Ovary (tissue), 10 donors: ENCODE measurements at places on chromosomes 4 and X.

DNA sequence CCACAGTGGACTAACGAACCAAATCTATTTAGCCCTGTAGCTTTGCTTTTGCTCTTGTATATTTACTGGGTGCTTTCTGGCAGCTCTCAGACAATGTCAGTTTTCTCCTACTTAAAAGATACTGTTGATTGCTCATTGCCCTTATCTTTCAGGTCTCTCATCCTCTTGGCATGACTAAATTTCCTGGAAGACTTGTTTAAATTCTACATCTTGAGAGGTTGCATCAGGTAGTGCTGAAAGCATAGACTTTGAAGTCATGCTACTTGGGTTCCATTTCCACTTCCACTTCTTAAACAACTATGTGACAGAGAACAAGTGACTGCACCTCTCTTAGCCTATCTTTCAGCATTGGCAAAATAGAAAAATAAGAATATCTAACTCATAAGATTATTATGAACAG, 8.4 kb downstream of the TDO2 start:
- no peak for DNase-seq

- no peak for DNase-seq
These were observed 19.1 kb downstream of the MAGED2 start for GRCh38 chrX:54826598-54826997.

- DNase-seq: no peak
These were observed 54.0 kb upstream of the TRO start for GRCh38 chrX:54866609-54867008.

DNA sequence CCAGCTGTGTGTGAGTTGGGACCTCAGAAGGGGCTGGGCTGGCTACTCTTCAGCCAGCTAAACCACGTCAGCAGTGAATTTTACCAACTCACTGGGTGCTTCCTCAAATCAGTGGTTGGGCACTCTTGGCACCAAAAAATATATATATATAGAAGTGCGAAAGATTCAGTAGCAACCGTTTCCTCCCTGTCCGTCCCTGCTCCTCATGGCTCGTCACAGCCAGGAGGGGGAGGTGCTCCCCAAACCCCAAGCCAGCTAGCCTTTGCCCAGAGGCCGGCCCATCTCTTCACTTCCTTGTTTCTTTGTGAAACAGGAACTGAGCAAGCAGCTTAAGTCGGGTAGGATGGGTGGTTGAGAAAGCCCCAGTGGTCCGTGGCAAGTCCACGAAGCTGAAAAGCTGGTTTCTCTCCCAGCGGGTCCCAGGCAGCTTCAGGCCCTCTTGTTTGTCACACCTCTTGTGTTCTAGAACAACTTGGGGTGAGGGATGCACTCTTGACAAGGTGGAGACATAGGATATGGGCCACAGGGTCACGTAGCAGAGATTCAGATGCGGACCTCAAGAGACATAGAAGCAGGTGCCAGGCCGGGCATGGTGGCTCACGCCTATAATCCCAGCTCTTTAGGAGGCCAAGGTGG, 6.8 kb upstream of the SASH3 start:
- DNase-seq: no peak

DNA sequence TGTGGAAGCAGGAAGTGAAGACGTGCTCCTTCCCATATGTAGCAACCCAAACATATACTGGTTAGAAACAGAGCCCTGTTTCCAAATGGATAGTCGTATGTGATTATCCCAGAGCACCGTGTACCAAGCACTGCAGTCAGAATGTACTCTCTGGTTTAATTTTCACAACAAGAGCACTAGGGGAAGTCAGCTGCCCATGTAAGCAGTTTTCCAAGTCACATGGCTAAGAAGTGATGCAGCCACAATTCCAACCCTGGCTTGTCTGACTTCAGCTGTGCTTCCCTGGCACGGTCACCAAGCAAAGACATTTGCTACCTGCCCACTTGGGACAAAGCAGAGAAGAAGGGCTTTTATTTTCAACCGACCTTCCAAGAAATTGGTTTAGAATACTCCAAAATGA, 28.2 kb upstream of the CEP135 start:
- no peak for DNase-seq

DNA sequence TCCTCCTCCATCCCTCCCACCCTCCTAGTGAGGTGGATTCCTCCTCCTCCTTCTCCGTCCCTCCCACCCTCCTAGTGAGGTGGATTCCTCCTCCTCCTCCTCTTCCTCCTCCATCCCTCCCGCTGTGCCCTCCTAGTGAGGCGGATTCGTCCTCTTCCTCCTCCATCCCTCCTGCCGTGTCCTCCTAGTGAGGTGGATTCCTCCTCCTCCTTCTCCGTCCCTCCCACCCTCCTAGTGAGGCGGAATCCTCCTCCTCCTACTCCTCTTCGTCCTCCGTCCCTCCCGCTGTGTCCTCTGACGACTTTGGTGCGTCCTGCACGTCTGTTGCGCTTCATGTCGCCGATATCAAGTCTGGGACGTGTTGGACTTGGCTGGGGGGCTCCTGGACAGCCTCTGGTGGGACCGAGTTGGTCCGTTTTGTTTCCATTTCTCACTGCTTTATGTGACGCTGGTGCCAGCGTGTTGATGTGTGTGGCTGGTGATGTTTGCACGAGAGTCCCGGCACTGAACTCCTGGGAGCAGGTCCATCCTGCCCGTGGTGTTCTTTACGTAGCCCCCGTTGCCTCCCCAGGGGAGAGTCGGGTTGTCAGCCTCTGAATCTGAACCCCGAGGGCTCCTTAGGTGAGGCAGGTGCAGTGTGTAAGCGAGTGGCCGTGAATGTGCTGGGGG, 5.4 kb downstream of the AKAP17A start:
- no peak for DNase-seq

DNA sequence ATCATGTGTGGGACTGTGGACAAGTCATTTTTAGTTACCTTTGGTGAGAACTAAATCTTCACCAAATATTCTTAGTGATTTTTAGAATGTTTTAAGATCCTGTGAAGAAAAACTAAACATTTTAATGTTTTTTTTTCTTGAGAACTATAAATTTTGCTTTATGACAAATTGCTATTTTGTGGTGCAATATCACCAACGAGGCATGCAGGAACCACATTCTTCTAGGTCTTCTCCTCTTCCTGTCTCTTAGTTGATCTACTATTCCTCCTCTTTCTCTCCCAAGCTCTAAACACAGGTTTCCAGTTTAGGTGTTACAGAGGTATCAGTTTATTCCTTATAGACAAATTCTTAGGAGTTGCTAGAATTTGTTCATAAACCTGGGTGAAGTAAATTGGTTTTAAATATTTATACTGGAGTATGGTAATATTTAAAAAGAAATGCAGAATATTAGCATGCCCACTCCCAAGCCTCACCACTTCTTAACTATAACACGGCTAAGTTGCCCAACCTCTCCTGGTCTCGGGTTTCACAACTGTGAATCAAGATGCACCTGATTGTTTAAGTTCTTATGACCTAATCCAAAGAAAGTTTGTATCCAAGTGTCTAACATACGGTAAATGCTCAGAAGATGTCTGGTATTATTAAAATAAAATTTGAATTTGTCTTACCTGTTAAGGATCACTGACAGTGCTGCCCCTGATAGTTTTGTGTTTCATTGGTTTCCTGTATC, 56.5 kb upstream of the CLNK start:
- no peak for DNase-seq

GRCh38 chr4:15245006-15245530, 182.8 kb upstream of the C1QTNF7 start:
- DNase-seq: no peak

DNA sequence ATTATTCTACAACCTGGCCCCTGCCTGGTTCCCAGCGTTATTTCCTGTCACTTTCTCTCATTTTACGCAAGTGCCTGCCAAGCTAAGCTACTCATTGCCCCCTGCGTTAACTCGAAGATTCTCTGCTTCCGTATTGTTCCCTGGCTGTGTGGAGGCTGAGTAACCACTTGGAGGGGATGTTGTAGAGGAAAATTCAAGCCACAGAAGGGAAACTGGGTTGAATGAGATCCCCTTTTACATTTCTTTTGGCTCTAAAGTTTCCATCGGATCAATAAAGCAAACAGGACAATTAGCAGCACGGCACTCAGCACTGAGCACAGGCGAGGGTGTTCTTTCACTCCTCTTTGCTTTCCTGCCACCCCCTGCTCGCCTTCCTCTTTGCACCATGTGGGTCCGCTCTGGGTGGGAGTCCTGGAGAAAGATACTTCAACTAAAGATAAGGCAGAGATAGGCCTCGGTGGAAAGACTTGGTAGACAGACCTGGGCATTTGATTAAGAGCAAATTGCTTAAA, 4.2 kb upstream of the TMSB4X start:
- peak; percentile 42 for DNase-seq

DNA sequence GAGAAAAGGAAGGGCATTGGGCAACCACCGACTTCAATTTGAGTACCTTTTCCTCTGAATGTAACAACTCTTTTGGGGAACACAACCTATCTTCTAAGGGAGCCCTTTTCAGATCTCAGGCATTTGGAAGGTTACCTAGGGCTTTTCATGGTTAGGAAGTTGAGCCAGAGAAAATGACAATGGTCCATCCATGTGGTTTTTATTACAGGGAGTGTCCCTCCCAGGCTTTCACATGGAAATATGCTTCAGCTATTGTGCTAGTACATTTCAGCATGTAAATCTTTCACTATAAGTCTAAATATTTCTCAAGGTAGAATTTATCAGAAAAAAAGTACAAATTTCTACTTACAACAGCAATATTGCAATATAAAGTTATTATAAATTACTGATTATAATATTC, 259.8 kb downstream of the IQCM start:
- DNase-seq: no peak

GRCh38 chrX:100356351-100356896, 53.6 kb downstream of the PCDH19 start:
- DNase-seq: no peak

DNA sequence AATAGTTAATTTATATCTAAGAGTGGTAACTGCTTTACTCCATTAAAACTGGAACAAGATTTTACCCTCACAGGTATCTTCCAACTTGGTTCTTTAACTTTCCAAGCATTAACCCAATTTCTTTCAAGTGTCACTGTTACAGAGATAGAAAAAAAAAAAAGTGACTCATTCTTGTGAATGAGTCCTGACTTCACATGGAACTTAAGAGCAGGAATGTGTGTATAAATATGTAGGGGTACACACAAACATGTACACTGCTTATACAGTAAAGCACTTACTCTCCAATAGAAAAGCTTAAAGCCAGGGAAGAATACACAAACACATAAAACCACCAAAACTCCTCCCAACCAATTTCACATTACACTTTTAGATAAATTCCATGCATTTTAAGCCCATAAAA, 38.8 kb downstream of the TAPT1 start:
- DNase-seq: no peak

GRCh38 chr4:102867278-102868152, 1.3 kb upstream of the CISD2 start:
- no peak for DNase-seq

DNA sequence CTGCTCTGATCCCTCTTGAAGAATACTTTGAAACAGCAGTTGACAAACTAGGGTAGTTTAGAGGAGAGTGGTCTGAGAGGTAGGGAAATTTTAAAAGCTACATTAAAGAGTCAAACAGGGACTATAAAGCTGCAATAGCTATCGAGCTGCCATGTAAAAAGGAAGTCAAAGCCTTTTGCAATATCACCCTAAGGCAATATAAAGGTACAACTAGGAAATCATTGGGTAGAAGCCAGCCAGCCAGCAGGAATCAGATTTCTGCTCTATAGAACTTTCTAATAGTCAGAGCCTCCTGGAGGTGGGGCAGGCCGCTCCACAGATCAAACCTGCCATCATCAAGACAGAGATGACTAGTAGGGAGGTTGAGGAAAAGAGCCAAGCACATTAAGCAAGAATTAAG, 15.2 kb upstream of the PHOX2B start:
- DNase-seq: no peak

GRCh38 chr4:21001490-21001889, 301.2 kb downstream of the PACRGL start:
- no peak for DNase-seq

- DNase-seq: no peak
These were observed 38.6 kb upstream of the CEP135 start for GRCh38 chr4:55910140-55910539.

GRCh38 chr4:124939908-124940307, 227.4 kb upstream of the ANKRD50 start:
- DNase-seq: no peak

DNA sequence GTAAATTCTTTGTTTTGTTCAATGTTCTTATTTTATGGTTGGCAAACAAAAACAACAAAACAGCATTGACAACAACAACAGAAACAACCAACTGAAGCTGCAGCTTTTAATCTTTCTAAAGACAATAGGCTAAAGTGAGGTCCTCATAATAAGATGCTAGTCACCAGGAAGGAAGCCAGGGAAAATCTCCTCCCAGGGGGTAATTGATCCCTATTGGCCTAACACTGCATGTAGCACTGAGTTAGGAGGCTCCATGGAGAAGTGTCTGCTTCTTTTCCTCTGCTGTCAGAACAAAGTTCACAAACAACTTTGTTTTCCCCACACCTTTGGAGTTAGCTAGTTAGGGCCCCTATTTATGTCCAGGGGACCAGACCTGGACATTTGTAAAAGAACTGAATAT, 4.7 kb upstream of the LRAT start:
- DNase-seq: no peak

GRCh38 chrX:39149761-39150160, 348.5 kb downstream of the MID1IP1 start:
- peak; percentile 74 for DNase-seq

DNA sequence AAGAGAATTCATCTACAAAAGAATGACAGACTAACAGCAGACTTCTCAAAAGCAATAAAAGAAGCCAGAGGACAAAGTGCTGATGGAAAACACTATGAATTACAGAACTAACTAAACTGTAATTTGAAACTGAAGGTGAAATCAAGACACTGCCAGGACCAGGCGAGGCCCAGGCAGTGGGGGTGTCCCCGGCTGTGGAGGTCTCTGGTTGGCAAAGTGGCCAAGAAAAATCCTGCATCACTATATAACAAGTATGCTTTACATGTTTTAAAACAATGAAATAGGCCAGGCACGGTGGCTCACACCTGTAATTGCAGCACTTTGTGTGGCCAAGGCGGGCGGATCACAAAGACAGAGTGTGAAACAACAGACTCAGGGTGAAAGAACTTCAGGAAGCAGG, 32.9 kb downstream of the CHM start:
- no peak for DNase-seq

- no peak for DNase-seq
These were observed 7.8 kb downstream of the TAFAZZIN start for GRCh38 chrX:154419189-154419588.

GRCh38 chrX:13742397-13743176, 8.0 kb downstream of the OFD1 start:
- DNase-seq: no peak

GRCh38 chr4:99156992-99157391, 12.9 kb upstream of the ADH4 start:
- DNase-seq: no peak

DNA sequence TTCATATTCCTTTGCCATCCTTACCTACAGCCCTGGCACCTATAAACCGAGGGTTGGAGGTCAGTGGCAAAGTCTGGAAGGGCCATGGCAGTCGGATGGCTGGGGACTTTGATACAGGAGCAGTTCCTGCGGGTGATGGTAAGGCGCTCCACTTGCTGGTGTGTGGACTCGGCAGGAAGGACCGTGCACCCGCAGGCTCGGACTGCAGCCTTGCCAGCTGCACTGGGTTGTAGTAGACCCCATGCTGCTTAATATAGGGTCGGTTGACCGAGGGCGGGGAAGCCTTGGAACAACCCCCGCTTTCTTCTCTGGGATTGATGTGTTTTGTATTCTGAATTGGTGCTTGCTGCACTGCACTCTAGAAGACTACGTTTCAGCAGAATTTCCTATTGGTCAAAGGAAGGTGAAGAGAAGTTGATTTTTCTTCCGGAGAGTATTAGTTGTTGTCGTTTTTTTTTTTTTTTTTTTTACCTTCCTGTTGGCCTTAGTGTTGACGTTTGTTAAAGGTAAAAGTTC, 638 bp downstream of the BLTP1 start:
- DNase-seq: peak; percentile 32
